B cell (primary cell): ENCODE measurements at places on chromosomes 3 and 15. TPM values are rescaled to one million over a fixed set of nuclear protein-coding genes. Genes with fewer than 3 reads are reported as not detected.

GRCh38 chr3:115648559-115648958, 25.2 kb downstream of the GAP43 start:
- peaks cover 16% of the 10 kb centered on the region for H3K4me1 ChIP-seq
- no peaks in the 10 kb centered on the region for H3K27me3 ChIP-seq
- H3K27ac ChIP-seq = no peak overlapping the region
- no peak for DNase-seq
- H3K36me3 ChIP-seq = no peaks in the 10 kb centered on the region

DNA sequence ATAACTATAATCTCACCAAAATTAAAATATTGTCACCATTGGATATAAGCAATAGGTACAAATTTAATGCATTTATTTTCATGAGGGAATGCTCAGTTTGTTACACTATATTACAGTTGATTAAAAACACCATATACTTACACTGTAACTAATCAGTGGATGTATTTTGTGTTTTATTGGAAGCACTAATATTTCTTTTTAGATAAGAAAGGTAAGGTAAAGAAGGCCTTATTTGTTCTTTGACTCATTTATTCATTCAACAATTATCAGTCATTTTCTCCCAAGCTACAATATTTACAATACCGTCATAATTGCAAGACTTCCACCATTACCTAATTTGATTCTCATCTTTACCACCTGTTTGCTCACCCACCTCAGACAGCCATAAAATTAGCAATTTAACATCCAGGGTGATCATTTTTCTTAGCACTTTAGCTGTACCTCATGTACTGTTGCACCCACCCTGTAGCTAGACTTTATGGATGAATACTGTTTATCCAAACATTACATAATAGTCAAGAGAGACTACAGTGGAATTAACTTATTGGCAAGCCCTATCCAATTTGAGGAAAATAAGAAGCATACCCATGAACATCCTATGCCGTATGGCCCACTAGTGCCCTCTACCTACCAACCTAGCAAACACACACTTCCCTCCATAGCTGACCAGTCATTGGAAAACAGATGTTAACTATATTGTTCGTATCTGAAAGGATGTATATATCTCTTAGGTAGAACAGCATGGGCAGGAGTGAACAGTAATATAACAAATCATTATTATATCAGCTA, 229.6 kb downstream of the BBX start:
- no peak for DNase-seq
- H3K4me1 ChIP-seq = no peaks in the 10 kb centered on the region
- no peak overlapping the region for H3K27ac ChIP-seq
- peaks cover 2% of the 10 kb centered on the region for H3K36me3 ChIP-seq
- no peak overlapping the region for H3K4me3 ChIP-seq
- H3K27me3 ChIP-seq = no peaks in the 10 kb centered on the region

GRCh38 chr3:32947789-32948238, 3.6 kb upstream of the CCR4 start:
- no peaks in the 10 kb centered on the region for H3K27me3 ChIP-seq
- peaks cover 18% of the 10 kb centered on the region for H3K4me1 ChIP-seq
- no peaks in the 10 kb centered on the region for H3K36me3 ChIP-seq
- peak; percentile 88 for DNase-seq
- H3K4me3 ChIP-seq = no peak overlapping the region
- H3K27ac ChIP-seq = no peak overlapping the region

WNT5A gene
- not detected in 2 replicates for total RNA-seq

DNA sequence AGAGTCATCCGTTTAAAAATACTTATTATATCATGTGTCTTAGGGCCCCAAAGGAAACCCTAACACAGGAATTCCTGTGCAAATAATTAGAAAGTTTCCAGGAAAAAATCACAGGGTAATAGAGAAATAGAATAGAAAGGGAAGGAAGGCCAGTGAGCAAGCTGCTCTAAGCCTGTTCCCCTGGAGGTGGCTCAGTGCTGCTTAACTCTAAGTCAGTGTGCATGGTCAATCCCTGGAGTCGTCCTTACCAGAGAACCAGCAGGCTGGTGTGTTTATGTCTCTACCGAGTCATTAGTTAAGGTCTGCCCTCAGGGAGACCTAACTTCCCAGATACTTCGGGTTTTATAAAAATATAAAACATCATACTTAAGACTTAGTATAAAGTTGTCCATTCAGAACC, 21.0 kb upstream of the MCF2L2 start:
- H3K4me3 ChIP-seq = no peak overlapping the region
- no peak overlapping the region for H3K27ac ChIP-seq
- peaks cover 8% of the 10 kb centered on the region for H3K4me1 ChIP-seq
- H3K27me3 ChIP-seq = no peaks in the 10 kb centered on the region

CLDN11 gene
- total RNA-seq = 0.36 and 0.52 TPM in 2 replicates

GRCh38 chr3:171371354-171371753, 88.9 kb downstream of the TNIK start:
- H3K4me3 ChIP-seq = no peak overlapping the region
- no peak overlapping the region for H3K27ac ChIP-seq
- H3K27me3 ChIP-seq = no peaks in the 10 kb centered on the region
- no peak for DNase-seq

DNA sequence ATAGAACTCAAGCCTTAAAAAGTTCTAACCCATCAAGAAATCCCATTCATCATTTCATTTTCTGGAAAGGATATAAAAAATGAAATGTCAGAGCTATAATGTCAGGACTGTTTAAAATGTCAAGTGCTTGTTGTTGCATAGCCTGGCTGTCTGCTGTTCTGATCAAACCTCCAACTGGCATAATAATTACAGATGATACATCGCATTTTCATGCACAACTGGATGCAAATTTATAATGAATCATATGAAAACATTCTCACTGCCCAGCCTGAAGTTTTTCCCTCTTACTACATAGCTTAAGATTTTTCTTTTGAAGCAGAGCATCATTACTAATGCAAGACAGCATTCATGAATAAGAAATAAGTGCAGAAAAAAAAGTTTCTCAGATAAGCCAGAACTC, 46.5 kb downstream of the GUCA1C start:
- no peak overlapping the region for H3K27ac ChIP-seq
- H3K4me1 ChIP-seq = no peaks in the 10 kb centered on the region
- H3K4me3 ChIP-seq = no peak overlapping the region
- DNase-seq = no peak
- no peaks in the 10 kb centered on the region for H3K36me3 ChIP-seq

IGDCC3 gene
- total RNA-seq = not detected in 2 replicates

GRCh38 chr3:70085613-70086012, 86.1 kb downstream of the SAMMSON start:
- DNase-seq = no peak
- no peaks in the 10 kb centered on the region for H3K27me3 ChIP-seq
- H3K27ac ChIP-seq = no peak overlapping the region
- H3K4me1 ChIP-seq = no peaks in the 10 kb centered on the region
- no peak overlapping the region for H3K4me3 ChIP-seq
